Left lung (tissue), 14 donors: ENCODE measurements at places on chromosomes 16 and 17.
A peak's percentile ranks its signal among the peaks of the same experiment; 100 is the strongest.

GRCh38 chr17:48100591-48101011, 677 bp downstream of the CBX1 start:
- DNase-seq: peak; percentile 69

- DNase-seq: no peak
Observed at GRCh38 chr17:61583242-61583641, 7.8 kb downstream of the NACA2 start.

DNA sequence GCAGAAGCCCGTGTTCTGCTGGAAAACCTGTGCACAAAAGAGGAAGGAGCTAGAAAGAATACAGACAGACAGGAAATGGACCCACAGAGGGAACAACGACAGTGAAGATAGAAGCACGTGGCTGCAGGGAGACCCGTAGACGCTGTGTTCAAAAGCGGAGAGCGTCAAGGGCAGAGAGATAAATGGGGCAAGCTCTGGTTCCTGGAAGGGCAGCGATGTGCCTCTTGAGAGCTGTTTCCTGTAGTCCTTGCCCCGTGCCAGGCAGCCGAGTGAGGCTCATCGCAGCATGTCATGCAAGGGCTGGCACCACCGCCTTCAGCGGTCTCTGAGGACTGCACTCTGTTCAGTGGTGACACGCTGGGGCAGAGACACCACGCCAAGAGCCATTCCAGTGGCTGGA, 43.6 kb upstream of the CACNG5 start:
- no peak for DNase-seq

DNA sequence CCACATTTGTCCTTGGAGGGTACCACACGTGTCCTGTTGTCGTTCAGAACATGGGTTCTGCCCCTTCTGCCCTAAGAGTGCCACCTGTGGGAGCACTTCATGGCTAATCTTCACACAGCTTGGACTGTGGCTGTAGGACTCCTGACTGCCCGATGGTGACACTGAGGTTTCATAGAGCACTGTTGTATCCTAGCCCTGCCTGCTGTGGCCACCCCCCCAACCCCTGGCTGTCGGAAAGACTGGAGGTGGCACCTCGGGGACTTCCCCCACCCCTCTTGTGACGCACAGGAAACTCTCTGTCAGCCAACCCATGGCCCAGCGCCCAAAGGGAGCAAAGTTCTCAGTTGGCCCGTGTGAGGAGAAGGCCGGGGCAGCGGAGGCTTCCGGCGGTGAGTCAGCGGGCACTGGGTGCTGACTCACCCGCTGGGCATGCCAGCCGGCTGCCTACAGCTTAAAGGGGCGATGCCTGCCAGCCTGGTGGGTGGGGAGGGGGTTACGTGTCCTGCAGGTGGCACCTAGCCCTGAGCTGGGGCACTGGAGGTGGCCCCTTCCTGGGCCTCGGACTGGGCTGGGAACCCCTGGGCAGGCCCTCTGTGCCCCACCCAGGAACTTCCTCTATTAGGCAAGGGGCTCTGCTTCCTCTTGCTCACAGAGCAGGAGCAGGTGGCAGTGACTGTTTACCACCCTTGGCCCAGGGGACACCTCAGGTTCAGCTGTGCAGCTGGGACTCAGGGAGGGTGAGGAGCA, 3.4 kb downstream of the MAP2K3 start:
- DNase-seq: peak; percentile 97

DNA sequence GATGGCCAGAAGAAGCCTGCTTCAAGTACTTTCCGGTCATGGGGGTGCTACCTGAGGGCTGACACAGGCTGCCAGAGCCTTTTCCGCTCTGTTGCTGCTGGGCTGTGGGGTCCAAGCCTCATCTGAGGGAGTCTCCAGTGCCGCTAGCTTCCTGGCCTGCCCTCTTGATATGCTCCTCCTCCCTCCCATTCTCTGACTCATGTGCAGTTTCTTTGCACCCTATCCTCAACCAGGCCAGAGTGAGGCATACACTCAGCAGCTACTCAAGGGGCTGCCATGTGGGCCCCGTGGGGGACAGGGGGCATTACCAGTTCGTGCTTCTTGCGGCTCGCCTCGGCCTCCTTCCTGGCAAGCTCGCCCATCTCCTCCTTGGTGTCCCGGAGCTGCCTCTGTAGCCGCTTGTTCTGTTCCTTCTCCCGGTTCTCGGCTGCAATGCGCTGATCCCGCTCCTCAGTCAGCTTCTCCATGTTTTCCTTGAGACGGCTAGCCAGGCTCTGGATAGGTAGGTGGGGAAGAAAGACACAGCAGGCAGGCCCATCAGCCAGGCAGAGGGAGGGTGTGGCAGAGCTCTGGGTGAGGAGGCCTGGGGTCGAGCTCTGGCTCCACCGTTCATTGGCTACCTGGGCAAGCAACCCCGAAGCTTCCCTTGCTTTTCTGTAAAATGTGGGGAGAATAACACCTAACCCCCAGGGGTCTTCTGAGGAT, 43.8 kb downstream of the PIPOX start:
- DNase-seq: no peak

GRCh38 chr16:68599586-68599985, 45.5 kb upstream of the CDH3 start:
- no peak for DNase-seq

DNA sequence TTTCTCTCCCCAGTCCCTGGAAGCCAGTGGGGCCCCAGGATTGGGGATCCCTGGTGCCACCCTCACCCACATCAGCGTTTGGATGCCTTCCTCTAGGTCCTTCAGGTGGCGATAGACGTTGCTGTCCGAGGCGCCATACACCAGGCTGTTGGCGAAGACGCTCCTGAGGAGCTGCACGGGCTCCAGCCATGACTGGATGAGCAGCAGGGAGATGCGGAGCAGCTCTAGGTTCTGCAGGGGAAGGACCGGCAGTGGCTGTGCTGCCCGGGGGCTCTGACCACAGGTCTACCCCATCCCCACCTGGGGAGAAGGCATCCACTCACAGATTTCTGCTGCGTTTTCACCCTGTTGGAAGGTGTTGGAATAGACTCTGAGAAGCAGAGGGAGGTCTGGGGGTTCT, 1.0 kb downstream of the GH2 start:
- DNase-seq: no peak

DNA sequence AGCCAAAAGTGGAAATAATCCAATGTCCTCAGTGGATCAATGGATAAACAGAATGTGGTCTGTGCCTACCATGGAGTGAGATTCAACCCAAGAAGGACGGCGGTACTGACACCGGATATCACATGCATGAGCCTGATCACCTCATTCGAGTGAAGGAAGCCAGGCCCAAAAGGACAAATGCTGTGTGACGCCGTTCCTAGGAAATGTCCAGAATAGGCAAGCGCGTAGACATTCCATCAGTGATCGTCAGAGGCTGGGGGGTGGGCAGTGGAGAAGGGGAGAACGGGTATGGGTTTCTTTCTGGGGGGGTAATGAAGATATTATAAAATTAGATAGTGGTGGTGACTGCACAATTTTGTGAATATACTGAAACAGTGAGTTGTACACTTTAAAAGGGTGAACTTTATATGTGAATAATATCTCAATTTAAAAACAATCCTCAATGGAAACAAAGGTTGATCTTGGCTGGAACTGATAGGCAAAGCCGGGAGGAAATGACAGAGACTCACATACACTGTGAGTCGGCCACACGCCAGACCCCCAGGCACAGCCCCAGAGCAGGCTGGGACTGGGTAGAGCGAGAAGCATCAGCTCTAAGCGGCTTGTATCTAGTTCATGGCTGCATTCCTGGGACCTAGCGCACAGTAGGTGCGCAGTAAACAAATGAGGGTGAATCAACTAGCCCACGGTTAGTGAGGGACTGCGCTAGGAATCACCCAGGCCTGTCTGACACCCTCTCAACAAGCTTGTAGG, 3.5 kb downstream of the DBNDD1 start:
- DNase-seq: no peak

DNA sequence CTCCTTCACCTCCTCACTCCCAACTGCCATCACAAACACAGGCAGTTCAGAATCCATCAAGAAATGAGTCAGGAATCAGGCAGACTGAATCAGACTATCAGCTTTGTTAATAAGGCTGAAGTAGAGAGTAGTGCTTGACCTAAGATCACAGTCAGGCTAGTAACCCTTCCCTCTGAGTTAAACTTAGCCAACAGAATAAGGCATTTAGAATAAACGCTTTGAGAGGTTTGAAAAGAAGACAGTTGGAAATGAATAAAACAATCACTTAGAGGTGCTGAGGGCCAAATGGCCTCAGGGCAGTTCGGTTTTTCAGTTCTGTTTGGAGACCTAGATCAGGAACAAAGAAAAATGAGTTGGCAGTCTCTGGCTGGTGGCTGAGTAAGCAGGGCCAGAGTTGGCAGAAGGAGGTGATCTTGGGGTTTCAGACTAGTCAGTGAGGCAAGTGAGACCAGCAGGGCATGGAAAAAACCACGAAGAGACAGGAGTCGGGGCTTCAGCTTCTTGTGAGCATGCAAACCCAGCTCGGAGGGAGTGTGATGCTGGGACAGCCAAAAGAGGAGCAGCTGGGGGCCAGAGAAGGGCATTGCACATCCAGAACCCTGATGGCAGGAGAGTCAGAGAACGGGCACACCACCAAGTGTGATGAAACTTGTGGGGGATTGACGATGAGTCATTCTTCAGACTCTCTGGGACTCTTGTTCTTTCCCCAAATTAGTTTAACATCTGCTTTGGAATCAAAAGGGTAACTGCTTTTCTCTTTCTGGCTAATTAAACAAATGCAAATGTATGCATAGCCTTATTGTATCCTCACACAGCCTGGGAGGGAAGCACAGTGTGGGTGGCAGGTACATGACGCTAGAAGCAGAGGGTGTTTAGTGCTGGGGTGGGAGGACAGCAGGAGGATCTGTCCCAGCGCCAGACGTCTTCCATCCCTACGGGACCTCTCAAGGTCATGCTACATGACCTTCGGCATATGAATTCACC, 54.8 kb downstream of the SPECC1 start:
- DNase-seq: no peak

DNA sequence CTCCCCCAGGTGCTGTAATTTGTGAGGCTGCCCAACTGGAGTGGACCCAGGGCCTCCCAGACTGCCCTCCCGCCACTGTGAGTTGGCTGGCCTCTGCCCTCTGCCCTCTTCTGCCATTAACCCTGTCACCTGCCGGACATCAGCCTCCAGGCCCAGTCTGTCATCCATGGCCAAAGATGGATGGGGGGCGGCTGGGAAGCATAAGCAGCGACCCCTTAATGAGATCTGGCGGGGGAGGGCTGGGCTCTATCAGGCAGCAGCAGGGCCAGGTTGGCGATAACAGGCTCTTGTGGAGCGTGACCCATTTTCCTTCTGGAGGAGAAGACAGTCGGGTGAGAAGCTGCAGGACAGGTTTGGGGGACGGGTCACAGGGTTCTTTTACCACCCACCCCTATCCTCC, 25.3 kb downstream of the CDK5RAP3 start:
- DNase-seq: no peak

- no peak for DNase-seq
Observed at GRCh38 chr16:66020642-66021041, 345.8 kb upstream of the CDH5 start.

- no peak for DNase-seq
Observed at GRCh38 chr16:89956505-89957215, 8.1 kb downstream of the DEF8 start.

GRCh38 chr17:56821847-56822534, 11.7 kb downstream of the C17orf67 start:
- no peak for DNase-seq

GRCh38 chr16:50396761-50397535, 28.2 kb upstream of the BRD7 start:
- DNase-seq: no peak

DNA sequence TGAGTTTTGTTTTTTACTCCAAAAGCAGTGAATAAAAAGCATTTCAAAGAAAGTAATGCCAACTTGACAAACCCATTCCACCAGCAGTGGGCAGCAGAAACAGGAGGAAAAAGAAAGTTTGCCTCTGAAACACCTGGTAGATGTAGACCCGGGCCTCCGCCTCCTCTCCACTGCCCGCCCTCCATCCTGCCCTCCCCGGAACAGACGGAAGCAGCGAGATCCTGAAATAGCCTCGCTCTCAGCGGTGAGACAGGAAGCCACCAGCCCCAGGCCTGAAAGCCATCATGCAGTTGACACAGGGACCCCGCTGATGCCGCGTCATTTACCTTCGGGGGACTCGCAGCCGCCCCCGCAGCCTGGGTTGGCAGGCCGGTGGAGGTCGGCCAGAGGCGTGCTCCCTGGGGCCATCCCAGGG, 67.8 kb downstream of the C16orf78 start:
- no peak for DNase-seq

DNA sequence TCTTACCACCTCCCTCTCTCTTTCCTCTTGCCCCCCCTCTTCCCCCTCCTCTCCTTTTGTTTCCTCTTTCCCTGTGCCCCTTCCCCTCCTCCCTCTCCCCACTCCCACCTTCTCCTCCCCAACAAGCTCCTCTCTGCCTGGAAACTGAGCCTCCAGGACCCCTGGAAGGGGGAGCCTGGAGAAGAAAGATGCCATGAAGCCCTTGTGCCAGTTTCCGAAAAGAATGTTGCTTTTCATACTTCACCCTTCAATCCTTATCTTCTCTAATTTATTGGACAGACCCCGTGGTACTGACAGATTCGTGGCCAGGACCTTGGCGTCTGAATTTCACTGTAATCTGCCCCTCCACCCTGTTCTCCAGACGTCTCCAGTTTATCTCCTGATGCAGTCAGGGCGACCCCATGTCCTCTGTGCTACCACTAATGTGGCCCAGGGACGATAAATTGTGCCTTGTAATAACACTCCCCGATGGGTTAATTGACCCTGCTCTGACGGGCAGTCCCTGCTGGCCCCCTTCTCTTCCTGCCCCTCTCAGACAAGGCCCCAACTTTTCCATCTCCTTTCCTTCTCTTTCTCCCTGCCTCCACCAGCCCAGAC, 138.4 kb upstream of the GSE1 start:
- DNase-seq: no peak

DNA sequence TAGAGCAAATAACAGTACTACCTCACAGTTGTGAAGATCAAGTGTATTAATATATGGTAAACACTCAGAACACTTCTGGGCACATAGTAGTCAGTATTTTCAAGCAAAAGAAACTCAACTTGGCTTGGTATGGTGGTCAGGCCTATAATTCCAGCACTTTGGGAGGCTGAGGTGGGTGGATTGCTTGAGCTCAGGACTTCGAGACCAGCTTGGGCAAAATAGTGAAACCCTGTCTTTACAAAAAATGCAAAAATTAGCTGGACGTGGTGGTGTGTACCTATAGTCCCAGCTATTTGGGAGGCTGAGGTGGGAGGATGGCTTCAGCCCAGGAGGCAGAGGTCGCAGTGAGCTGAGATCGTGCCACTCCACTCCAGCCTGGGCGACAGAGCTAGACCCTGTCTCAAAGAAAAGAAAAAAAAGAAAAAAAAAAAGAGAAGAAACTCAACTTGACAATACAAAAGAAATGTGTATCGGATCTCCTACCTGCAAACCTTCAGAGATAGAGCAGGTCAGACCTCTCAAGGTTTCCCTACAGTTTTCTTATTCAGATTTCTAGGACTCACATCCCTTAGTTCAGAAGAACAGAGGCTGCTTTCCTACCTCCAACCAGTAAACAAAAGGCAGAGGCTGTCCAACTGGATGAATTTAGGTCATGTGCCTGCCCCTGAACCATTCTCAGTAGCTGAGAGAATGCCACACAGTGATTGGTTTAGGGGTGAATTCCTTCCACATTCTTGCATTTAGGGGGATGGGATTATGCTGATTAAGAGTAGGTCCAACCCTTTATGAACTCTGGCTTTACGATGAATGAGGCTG, 1.7 kb upstream of the KPNA2 start:
- DNase-seq: no peak
